Sigmoid colon (tissue), 7 donors: ENCODE measurements at places on chromosomes 6 and 20. TPM values are rescaled to one million over a fixed set of nuclear protein-coding genes. Genes with fewer than 3 reads are reported as not detected.

Gene PCK1
- 0.41 TPM for total RNA-seq

Gene SMIM13
- 8.7 TPM for total RNA-seq

Gene SDCBP2
- 1.1 TPM for total RNA-seq

Gene ANGPT4
- total RNA-seq: 0.27 TPM
